Left kidney (tissue), 8 donors: ENCODE measurements at places on chromosomes 6 and 20.
A peak's percentile ranks its signal among the peaks of the same experiment; 100 is the strongest.

GRCh38 chr6:107056796-107057195 is 28.8 kb downstream of the MTRES1 start:
- DNase-seq, result no peak

DNA sequence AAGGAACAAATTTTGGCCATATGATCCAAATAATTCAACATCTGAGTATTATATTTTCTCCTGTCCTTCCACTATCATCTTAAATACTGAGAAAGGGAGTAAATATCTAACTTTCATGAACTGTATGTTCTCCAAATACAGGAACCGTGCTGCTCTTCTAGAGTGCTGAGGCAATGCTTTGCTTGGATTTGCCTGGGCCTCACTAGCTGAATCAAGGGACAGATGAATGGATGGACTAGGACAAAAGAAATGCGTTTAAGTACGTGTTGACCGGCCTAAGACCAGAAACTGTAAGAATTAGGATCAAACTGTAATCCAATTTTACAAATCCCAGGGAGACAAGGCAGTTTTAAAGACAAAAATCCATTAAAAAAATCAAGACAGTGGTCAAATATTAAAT is 362.4 kb upstream of the RUNX2 start:
- no peak for DNase-seq

GRCh38 chr20:24765316-24766142 is 183.5 kb upstream of the CST7 start:
- DNase-seq, result no peak

DNA sequence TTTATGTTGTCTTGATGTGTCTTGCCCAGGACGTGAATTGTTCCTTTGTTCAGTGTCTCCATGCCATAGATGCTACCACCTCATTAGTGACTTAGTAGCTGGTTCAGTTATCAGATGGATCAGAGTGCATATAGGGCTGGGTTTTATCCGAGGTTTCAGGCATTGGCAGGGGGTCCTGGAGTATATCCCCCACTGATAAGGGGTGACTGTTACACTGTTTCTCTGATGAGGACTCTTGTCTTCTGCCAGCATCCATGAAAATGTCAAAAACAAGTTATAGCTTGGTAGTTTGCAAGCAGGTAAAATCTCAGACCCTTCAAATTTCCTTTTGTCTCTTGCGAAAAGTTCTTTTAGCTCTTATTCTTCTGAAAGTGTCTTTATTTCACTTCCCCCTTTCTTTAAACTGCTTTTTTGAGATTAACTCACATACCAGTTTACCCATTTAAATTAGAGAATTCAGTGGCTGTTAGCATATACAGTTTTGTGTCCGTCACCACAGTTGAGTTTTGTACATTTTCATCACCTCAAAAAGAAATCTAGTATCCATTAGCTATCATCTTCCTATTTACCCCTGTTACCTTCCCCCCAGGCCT is 109.2 kb downstream of the CDYL start:
- no peak for DNase-seq

DNA sequence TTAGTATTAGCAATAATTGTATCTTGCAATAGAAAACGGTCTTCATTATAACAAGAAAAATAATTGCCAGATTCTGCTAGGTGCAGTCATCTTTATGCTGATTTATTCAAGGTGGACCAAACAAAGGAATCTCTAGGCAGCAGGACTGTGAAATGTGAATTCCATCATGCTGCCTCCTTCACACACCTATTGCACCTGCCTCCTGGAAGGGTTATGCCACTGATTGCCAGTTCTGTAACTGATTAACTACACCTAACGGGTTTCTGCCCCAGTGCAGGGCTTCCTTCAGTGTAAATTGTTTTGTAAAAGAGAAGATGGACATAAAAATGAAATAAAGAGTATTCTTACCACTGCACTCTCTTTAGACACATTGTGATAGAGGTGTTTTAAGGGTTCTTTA is 96.1 kb downstream of the FOXO3 start:
- no peak for DNase-seq

- peak; percentile 86 for DNase-seq
These were observed at the start of gene UCKL1 for GRCh38 chr20:63955827-63956663. Gene UCKL1, minus strand, starts transcription at chr20:63956416. Its CDS starts 44 bp downstream, at chr20:63956372.

- no peak for DNase-seq
These were observed 108.7 kb downstream of the FOXA2 start for GRCh38 chr20:22475662-22476061.

DNA sequence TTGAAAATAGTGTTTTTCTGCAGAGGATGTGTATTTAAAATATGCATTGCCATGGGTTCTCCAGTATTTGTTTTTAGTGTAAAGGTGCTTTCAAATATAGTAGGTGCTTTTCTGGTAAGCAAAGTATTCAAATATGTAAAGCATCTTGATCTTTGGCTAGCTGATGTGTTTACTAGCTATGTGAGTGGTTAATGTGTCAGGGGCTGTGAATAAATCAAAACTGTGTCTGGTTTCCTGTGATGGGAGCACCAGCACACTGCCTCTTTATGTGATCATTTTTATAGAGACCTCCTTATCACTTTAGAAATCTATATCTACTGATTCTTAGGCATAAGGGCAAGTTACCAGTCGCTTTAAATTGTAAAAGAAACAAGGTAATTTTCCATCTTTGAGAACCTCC is 388.9 kb upstream of the MAN1A1 start:
- no peak for DNase-seq
